ENCODE measurements at places on chromosomes 11 and 22.

DNA sequence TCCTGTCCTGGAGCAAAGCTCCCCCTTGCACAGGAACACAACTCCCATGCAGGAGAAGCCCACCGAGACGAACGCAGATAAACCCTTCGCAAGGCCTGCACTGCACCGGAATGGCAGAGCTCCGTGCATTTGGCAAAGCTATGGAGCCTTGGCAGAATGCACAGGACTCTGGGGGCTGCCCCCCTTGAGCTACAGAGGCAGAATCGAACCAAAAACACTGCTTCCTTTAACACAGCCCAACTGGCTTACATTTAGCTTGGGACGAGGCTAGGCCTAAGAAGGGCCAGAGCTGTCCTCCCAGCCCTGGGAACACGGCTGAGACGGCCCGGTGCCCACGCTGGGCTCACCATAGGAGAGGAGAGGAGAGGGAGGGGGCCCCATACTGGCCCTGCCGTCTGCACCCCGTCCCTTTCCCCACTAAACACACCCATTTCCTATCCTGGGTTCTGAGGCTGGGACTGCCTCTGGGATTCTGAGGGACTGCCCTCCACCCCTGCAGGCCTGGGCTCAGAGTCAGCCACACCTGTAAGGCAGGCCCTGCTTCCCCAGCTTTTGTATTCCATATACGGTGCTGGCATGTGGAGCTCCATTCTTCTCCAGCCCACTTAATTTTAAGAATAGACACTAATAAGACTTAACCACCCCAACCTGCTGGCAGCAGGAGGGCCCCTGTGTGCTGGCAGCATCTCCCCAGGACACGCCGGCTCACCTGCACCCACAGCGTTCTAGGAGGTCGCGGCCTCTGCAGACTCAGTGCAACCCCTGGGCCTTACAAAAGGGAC is 32.9 kb downstream of the PPM1F start:
- no peak for DNase-seq

- peak; percentile 79 for DNase-seq
These were observed 19.7 kb downstream of the RAB30 start for GRCh38 chr11:83051760-83052671.

DNA sequence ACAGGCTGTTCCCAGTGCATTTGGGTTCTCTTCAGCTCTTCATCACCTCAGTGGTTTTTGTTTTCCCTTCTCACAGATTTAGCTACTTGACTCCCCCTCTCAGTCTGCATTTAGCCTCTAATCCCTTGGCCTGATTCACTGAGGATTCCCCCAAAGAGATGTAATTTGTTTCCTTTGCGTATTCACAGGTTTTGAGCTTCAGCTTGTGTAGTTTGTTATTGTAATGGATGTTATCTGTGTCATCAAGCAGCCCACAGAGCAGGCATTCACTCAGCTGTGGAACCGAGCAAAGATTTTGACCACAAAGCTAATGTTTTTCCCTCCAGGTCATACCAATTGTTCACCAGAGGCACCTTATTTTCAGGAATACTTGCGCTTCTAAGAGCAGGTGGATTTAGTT is 6.4 kb upstream of the ME3 start:
- peak; percentile 19 for DNase-seq

DNA sequence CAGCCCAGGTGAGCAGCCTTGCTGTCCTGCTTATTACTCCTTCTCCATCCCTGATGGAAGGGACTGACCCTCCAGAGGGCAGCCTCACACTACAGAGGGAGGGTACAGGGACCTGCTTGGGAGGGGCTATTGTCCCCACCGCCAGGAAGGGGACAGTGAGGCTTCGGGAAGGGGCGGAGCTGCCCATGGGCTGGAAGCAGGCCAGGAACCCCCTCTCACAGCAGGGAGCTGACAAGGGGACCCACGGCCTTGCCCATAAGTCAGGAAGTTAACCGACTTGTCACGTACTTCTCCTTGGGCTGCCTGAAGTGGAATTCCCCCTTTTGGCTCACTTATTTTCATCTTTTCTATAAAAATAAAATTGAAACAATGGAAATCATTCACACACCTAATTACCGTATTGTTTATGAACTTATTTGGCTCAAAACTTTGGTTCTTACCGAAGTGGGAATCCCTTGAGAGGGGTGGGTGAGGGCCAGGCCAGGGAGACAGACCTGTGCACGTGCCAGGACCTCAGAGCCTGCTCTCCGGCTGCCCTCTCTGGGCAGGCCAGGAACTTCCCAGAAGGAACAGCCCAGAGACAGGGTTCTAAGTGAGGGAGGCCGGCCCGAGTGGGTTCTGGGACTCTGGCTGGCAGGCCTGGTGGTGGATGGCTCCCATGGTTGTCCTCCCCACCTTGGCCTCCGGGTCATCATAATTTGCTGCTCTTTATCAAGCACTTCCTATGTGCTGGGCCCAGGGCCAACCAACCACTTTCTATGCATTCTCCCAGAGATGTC is 5.8 kb downstream of the MGAT3 start:
- DNase-seq: peak; percentile 30

- no peak for DNase-seq
These were observed 5.4 kb downstream of the HINFP start for GRCh38 chr11:119126675-119127268.

DNA sequence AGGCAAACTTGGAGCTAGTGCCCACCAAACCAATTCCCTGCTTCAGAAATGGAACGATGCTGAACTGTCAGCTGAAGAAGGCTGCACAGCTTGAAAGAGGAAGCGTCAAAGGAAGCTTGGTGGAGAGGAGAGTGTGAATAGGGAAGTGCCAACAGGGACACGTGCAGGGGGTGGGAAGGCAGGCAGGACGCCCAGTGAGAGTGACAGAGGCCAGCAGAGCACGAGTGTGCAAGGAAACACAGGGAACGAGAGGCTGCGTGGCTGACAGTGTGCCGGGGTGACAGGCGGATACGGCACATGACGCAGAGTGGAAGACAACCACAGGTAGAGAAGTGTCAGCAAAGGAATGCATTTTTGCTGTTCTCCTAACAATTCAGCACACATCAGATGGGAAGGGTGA is 196.4 kb downstream of the LARGE1 start:
- DNase-seq: no peak

DNA sequence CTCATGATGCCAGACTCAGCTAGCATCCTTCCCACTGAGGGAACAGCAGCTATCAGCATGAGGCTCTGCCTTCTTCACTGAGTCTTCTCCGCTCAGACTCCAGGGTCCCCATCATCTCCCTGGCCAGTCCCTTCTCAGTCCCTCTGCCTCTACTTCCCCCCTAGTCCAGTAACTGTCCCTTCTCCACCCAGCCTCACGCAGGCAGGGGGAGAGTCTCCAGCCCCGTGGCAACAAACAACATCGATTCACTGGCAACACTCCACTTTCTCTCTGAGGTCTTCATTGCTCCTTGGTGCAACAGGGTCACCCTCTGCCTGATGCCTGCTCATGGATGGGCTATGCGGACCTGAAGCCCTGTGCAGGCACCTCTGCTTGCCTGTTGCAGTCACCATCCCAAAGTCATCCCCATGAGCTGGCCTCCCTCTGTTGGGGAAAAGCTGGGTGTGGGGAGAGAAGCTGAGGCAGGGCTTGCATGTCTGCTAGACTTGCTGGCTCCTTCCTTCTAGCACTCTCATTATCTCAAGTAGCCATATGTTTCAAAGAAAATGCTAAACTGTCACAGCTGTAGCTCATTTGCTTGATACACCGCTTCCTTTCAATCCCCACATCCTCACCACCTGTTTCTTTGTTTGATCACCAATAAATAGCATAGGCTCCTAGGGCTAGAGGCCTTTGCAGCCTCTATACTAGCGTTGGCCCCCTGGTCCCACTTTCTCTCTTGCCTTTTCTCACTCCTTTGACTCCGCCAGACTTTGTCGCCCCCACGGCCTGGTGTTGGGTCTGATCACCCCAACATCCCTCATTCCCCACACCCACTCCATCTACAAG is 4.3 kb upstream of the BCR start:
- peak; percentile 56 for DNase-seq

DNA sequence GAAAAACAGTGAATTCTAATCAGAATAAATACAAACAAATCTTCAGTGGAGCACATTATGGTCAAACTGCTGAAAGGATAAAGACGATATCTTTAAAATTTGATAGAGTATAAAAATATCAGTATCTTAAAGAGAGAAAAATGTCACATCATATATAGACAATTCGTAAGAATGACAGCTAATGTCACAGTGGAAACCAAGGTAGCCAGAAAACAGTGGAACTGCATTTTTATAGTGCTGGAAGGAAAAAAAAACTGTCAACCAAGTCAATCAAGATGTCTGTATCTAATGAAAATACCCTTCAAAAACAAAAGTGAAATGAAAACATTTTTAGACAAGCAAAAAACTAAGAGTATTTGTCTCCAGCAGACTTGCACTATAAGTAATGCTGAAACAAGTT is 73.4 kb upstream of the HMGXB4 start:
- no peak for DNase-seq

GRCh38 chr11:68008381-68009337 is 1.5 kb upstream of the ALDH3B1 start:
- DNase-seq: no peak

- DNase-seq: no peak
These were observed 101.9 kb downstream of the ARL14EP start for GRCh38 chr11:30424844-30425243.

DNA sequence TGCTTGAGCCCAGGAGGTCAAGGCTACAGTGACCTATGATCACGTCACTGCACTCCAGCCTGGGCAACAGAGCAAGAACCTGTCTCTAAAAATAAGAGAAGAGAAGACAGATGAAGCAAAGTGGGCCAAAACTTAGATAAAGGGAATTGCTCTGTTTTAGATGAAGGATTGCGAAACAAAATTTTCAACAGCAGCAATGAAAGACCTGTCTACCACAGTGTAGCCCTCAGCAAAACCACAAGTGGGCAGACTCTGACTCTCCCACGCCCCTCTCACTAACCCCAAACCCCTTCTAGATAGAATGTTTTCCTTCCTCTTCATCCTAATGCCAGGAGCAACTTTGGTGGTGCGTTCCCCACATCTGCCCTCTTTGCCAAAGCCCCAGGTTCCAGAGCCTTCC is 105.6 kb upstream of the ALDH3B2 start:
- no peak for DNase-seq

DNA sequence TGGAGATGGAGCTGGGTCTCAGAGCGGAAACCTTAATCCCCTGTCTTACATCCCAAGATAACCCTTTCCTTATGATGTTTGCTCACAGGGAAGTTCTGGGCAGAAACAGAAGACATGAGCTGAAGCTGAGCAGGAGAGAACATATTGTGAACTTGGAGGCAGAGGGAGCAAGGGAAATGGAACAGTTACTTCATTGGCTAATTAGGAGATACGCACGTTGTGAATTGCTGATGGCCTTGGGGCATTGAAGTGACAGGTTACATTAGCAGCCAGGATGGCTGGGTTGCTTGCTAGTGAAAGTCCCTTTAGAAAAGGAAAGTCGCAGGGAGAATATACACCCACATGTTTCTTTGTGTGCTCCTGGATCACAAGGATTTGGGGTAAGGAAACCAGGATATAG is 48.7 kb downstream of the TENM4 start:
- no peak for DNase-seq

GRCh38 chr22:32185821-32186220 is 19.1 kb downstream of the RFPL2 start:
- DNase-seq: no peak

GRCh38 chr11:126817523-126818450 is 182.8 kb downstream of the KIRREL3 start:
- peak; percentile 90 for DNase-seq

- DNase-seq: peak; percentile 67
These were observed 103.4 kb downstream of the BRD1 start for GRCh38 chr22:49724030-49724892.

DNA sequence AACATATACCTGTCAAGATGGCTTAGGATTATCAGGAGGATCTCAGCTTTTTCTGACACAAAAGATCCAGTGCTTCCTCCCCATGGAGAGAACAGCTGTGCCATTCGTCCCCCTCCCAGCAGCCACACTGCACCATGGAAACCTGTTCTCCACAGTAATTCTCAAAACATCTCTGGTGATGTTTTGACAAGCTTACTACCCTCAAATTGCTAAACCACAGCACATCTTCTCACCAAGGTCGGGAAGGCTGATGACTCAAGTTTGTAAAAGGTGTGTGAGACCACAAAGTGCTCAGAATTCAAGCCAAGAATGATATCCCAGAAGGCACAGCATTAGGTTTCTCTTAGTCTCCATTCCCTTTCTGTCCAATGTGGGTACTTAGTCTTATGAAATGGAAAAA is 3.9 kb upstream of the RAB38 start:
- no peak for DNase-seq

- peak; percentile 16 for DNase-seq
These were observed 101.7 kb downstream of the MORC2 start for GRCh38 chr22:30866811-30867271.

DNA sequence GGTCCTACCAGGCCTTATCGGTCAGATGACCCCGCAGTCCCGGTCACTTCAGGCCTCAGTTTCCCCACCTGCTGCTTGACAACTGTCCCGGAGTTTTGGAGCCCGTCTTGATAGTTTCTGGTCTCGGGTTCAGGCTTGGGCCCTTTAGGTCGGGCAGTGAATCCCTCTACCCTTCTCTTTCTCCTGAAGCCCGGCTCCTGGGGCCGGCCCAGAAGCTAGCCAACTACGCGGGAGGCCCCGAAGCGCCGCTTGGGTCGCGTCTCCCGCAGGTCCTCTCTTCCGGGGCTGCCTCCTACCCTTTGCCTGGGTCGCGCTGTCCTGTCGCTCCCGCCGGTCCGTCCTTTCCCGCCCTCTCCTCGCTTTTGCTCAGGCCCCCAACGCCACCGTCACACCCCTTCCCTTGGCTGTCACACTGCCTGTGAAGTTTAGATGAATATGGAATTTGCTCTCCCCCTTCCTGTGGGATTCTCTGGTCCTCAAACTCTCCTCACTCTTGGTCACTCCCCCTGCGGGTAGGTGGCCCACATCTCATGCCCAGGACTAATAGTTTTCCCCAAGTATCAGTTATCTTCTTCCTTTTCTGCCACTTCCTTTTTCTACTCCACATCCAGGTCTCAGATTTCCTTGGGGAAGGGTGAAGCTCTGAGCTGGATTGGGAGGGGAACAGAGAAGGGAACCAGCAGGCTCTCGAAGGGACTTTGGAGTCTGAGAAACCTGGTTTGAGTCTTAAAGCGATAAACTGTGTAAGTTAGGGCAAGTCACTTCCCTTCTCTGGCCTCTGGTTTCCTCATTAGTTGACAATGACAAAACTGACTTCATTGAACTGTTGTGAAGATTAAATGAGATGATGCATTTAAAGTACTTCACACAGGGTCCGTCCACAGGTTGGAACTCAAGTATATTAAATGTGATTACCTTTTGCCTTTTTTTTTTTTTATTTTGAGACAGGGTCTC is 790 bp downstream of the RAB1B start:
- peak; percentile 38 for DNase-seq

GRCh38 chr22:19525116-19525660 is 978 bp upstream of the CLDN5 start:
- no peak for DNase-seq

Data from NCI-H82 (cell line).